ENCODE measurements at places on chromosomes 3 and 15.
A peak's percentile ranks its signal among the peaks of the same experiment; 100 is the strongest.

DNA sequence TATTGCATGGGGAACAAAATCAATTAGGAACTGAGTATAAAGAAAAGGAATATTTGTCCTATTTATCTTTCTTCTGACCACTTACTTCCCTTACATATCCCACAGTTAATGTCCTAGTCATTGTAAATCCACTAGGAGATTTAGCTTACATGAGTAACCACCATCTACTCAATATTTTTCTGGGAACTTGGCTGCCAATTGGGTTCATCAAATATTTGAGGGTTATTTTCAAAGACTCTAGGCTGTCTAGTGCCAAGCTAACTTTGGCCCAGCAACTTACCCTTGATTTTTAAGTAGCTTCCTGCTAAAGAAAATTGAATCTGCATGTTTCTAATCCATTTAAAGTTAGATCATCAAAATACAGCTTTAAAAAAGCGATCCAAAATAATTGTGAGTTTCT is 362.5 kb upstream of the EPHA3 start:
- DNase-seq = no peak

GRCh38 chr15:99909592-99910295 is 176.5 kb upstream of the LYSMD4 start:
- DNase-seq = no peak

GRCh38 chr3:107106316-107106715 is 270.9 kb upstream of the CCDC54 start:
- peak; percentile 46 for DNase-seq

DNA sequence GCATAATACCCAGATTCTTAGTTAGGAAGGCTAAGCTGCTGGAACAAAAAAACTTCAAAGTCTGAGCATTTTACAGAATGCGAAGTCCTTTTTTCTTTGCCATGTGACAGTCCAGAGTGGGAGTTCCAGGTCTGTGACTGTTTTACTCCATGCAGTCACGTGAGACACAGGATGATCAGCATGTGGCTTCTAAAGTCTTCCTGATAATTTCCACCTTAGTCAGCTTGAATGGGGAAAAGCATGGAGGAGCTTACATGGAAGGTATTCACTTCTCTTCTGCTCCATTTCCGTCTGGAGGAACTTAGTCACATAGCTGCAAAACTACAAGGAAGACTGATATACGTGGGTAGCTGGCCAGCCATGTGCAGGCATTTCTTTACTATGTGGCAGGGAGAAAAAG is 1.7 kb downstream of the SNTN start:
- peak; percentile 53 for DNase-seq

DNA sequence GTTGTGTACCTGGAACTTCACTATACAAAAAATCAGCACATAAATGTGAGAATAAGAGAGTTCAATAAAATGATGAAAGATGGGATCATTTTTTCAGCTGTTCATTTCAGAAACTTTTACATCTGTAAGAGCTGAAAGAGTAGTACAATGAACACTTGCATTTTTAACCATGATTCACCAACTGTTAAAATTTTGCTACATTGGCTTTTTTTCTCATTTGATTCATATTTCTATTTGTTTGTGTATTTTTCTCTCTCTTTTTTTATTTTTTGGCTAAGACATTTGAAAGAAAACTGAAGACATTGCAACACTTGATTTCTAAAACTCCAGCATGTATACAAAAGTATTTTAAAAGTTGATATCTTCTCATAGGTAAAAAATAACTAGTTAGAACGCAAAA is 98.3 kb upstream of the CDIN1 start:
- DNase-seq = no peak

DNA sequence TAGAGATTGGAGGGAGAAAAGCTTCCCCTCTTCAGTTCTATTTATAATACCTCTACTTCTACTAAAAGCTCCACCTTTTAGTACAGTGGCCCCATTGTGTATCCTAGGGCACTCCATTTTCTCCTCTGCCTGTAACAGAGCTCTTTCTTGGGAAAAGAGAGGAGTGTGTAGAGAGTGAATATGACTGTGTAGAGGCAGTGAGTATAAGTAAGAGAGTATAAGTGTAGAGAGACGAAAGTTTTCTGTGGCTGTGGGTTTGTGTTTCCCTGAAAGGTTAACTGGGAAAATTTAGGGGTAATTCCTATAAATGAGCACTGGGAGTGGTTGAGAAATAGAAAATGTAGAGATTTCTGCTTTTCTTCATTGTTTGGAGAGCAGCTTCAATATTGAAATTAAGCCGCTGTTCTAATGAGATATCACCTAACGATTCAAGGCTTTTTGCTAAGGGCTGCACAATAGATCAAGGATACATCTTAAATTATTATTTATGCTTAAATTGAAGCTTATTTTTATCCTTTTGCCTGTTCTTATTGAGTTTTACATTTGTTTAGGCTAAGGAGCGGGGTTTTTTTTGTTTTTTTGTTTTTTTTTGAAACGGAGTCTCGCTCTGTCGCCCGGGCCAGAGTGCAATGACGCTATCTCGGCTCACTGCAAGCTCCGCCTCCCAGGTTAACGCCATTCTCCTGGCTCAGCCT is 6.9 kb downstream of the IQGAP1 start:
- no peak for DNase-seq

DNA sequence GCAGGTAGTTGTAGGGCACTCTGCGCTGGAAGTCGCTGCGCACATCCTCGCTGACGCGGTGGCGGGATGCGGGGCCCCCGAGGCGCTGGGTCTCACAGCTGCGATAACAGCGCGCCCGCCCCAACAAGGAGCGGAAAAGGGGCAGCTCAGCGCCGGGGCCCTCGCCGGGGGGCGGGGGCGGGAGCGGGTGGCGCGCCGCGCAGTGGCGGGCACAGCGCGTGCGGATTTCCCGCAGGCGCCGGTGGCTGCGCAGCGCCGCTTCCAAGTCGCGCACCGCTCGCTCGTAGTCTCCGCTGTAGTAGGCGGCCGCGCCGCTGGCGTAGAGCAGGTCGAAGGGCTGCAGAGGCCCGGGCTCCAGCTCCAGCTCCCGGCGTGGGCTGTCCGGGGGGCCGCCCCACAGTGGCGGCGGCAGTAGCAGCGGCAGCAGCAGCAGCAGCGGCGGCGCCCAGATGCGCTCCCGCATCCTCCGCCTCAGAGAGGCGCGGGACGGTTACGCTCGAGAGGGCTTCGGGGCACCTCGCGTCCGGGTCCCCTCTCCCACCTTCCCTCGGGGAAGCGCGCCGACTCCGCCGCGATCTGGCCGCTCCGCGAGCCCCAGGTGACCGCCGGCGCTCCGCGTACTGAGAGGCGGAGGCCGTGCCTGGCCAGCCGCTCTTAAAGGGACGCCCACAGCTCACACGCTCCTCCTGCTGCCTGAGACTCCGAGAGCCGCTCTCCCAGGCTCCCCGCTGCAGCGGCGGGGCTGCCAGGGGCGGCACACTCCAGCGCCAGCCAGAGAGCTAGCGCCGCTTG is at the start of gene P3H2:
Gene P3H2 (minus strand): TSS at position 629 of the 792 bp plus-strand sequence. CDS start 166 bp downstream, at position 463.
- DNase-seq = peak; percentile 93

GRCh38 chr3:80697291-80697690 is 929.5 kb upstream of the ROBO1 start:
- DNase-seq = no peak

DNA sequence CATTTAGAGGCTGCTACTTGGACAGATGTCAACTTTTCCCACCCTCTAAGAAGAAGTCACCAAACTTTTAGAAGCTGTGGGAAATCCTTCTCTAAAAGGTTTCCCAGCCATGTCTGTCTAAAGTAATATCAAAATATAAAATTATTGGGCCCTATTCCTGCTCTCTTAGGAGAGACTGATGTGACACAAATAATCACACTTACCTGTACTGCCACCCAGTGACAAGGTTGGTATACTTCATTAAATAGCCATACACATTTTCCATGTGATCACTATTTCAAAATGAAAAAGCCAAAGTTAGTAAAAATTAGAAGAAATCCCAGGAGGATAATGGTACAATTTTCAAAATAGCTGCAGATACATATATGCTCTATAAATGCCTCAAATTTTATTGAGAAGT is 12.6 kb downstream of the OSBPL11 start:
- DNase-seq = peak; percentile 28

DNA sequence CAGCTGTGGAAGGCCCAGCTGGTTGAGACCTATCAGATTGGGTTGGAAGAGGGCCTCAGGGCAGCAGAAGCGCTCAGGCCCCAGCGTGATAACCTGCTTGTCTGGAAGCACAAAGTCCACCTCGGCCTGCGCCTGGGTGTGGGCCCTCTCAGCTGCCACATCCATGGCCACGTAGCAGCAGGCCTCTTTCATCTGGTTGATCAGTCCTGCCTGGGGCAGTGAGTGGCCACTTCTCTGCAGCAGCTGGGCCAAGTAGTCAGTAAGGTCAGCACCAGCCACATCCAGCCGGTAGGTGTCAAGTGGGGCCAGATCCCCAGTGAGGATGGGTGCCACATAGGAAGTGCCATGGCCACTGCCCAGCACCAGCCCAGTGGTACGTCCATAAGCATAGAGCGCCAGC is 3.9 kb upstream of the CAMKV start:
- DNase-seq = no peak

DNA sequence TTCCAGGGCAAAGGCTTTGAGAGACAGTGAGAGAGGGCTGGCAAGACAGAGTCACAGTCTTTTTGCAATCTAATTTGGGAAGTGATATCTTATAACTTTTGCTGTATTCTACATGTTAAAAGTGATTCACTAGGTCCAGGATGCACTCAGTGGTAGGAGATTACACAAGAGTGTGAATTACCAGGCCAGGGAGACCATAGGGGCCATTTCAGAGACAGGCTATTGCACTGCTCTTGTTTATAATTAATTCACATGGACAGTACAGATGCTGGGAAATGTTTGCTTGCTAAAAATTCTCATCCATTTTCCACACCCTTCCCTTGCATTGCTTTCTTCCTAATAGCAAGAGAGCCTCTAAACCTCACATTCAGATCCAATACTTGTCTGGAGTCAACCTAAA is 22.6 kb upstream of the POMGNT2 start:
- DNase-seq = no peak

GRCh38 chr3:105598042-105598796 is 231.5 kb downstream of the ALCAM start:
- peak; percentile 98 for DNase-seq

DNA sequence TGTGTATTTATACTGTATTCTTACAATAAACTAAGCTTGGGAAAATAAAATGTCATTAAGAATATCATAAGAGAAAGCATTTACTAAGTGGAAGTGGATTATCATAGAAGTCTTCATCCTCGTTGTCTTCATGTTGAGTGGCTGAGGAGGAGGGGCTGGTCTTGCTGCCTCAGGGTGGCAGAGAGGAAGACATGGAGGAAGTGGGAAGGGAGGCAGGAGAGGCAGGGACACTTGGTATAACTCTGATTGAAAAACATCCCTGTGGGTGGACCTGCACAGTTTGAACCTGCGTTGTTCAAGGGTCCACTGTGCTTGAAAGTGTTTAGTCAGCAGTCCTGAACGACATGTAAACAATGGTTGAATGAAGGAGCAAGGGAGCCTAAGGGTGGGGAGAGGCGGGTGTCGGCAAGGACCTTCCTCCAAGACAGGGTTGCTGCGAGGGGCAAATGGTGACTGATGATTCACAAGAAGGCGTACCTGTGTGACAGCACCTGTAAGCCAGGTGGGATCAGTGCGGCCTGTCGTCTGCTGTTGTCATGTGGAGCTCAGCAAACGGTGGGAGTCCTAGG is 103.8 kb upstream of the KLF13 start:
- DNase-seq = no peak

DNA sequence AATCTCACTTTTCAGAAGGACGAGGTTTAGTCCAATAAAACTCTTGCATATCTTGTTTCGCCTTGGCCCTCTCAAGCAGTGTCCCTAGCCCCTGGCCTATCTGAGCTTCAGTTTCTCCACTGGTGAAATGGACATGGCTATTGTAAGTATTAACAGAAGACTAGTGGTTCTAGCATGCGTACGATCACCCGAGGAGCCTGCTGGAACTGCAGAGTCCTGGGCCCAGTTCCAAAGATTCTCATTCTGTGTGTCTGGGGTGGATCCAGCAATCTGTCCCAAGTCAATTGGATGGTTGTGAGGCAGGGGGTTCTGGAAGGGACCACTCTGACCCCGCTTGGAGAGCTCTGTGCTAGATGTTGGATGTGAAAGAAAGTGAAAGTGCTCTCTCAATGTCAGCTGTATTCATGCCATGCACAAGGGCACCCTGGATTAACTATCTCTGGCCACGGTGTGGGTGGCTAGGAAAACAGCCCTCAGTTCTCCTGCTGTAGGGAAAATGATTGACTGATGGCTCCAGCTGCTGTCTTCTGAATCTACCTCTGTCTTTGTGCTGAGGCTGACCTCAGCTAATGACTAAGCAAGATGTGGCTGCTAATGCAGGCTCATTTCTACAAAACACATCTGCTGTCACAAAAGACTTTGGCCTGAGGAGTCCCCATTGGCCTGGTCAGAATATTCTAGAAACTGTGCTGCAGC is 1.9 kb upstream of the PLA1A start:
- no peak for DNase-seq

DNA sequence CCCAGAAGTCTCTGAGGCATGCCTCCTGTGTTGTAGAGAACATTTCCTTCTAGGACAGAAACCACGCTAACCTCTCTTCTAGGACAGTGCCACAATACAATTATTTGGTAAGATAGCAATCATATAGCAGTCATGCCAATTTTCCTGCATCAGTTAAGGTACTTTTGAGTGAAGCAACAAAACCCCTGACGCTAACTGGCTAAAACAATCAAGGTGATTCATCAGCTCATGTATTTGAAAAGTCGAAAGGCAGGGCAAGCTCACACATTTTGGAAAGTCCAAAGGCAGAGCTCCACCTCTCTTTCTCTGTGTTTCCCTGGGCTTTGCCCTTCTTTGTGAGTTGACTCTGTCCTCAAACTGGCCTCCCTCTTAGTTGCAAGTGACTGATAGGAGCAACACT is 10.1 kb downstream of the TERC start:
- no peak for DNase-seq

GRCh38 chr3:21989341-21990042 is 238.5 kb upstream of the ZNF385D start:
- no peak for DNase-seq

DNA sequence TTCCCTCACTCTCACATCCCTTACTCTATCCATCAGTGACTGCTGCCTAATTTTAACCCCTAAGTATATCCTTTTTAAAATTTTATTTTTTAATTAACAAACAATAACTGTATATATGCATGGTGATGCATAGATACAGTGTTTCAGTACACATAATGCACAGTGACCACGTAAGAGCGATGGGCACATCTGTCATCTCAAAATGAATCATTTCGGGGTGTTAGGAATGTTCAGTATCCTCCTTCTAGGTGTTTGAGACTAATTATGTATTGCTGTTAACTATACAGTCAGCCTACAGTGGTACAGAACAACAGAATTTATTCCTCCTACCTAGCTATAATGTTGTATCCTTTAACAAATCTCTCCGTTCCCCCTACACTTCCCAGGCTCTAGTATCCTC is 307.0 kb downstream of the FOXP1 start:
- no peak for DNase-seq

All from EH (cell line).